ENCODE measurements at places on chromosomes 5 and 9. TPM values are rescaled to one million over a fixed set of nuclear protein-coding genes. Genes with fewer than 3 reads are reported as not detected.

GRCh38 chr9:117178596-117179375 lies 236.1 kb downstream of the ASTN2 start:
- no peak overlapping the region for H3K4me3 ChIP-seq
- H3K27me3 ChIP-seq: no peaks in the 10 kb centered on the region
- H3K36me3 ChIP-seq: no peaks in the 10 kb centered on the region
- no peak overlapping the region for H3K27ac ChIP-seq
- no peaks in the 10 kb centered on the region for H3K4me1 ChIP-seq

DNA sequence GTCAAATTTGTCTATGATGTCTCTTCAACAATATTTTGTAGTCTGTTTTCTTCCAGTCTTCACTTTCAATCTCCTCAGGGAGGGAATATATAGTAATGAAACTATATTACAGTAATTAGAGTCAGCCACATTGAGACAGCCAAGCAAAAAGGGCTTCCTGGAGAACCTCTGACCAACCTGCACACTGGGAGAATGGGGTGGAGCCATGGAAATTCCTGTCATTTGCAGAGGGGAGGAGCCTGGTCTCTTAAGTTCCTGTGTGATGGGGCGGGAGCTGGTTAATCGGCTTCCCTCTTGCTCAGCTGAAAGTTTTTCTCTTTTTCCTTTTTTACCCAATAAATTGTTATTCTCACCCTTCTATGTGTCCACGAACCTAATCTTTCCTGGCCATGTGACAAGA lies 1220.0 kb downstream of the PTPRD start:
- no peaks in the 10 kb centered on the region for H3K36me3 ChIP-seq
- no peak overlapping the region for H3K27ac ChIP-seq
- H3K4me3 ChIP-seq: no peak overlapping the region
- no peak for DNase-seq

CCL19 gene
- not detected for total RNA-seq

HMGXB3 gene
- 34.5 TPM for total RNA-seq

DNA sequence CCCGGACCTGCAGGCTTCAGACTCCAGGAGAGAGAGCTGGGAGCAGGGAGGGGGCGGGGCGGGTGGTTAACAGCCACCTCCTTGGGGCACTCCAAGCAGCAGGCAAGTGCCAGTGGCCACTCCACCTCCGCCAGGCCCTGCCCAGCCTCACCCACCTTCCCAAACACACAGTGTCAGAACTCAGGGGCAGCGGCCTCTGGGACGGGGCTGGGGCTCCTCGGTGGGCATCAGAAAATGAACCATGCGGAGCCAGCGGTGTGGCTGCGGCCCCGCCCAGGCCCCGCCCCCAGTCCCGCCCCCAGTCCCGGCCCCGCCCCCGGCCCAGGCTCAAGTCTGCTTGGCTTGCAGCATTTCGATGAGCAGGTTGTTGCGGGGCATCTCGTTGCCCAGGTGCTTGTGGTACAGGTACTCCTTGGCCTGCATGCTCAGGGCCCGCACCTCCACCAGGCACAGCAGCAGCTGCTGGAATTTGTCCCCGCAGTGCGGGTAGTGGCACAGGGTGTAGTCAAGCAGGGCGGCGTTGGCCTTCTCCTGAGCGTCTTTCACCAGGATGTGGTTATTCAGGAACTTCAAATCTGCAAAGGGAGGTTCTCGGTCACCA lies 24.7 kb downstream of the NR5A1 start:
- DNase-seq: no peak
- no peaks in the 10 kb centered on the region for H3K4me1 ChIP-seq
- no peaks in the 10 kb centered on the region for H3K36me3 ChIP-seq
- H3K27ac ChIP-seq: no peak overlapping the region
- H3K27me3 ChIP-seq: no peaks in the 10 kb centered on the region
- H3K4me3 ChIP-seq: no peak overlapping the region

STC2 gene
- total RNA-seq: not detected

GRCh38 chr9:2154731-2155130 lies 139.6 kb downstream of the SMARCA2 start:
- peaks cover 16% of the 10 kb centered on the region for H3K4me1 ChIP-seq
- peaks cover 4% of the 10 kb centered on the region for H3K36me3 ChIP-seq
- DNase-seq: no peak
- no peaks in the 10 kb centered on the region for H3K27me3 ChIP-seq

ANKRD31 gene
- total RNA-seq: 1.3 TPM

DNA sequence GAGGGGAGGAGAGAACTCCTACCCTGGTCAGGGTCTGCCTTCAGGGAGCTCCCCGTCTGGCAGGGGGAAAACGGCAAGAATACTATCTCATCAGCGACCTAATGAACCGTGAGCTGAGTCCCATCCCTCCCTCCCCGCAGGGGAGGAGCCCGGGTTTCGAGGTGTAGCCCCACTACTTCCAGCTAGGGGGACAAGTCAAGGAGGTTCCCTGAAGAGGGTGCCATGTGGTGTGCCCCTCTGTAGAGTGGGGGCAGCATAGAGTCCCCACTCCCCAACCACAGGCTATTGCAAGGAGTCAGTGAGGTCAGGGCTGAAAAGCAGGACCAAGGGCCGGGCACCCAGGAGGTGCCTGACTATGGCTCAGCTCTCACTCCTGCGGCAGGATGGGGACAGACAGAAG lies 50.9 kb upstream of the RXRA start:
- H3K4me3 ChIP-seq: no peak overlapping the region
- H3K4me1 ChIP-seq: no peaks in the 10 kb centered on the region
- H3K27ac ChIP-seq: no peak overlapping the region
- no peaks in the 10 kb centered on the region for H3K27me3 ChIP-seq
- no peaks in the 10 kb centered on the region for H3K36me3 ChIP-seq
- DNase-seq: no peak

RNF44 gene
- total RNA-seq: 260 TPM

GRCh38 chr5:87599778-87600177 lies 187.0 kb upstream of the CCNH start:
- H3K4me3 ChIP-seq: no peak overlapping the region
- no peak overlapping the region for H3K27ac ChIP-seq
- no peak for DNase-seq
- no peaks in the 10 kb centered on the region for H3K36me3 ChIP-seq
- no peaks in the 10 kb centered on the region for H3K27me3 ChIP-seq
- no peaks in the 10 kb centered on the region for H3K4me1 ChIP-seq

DNA sequence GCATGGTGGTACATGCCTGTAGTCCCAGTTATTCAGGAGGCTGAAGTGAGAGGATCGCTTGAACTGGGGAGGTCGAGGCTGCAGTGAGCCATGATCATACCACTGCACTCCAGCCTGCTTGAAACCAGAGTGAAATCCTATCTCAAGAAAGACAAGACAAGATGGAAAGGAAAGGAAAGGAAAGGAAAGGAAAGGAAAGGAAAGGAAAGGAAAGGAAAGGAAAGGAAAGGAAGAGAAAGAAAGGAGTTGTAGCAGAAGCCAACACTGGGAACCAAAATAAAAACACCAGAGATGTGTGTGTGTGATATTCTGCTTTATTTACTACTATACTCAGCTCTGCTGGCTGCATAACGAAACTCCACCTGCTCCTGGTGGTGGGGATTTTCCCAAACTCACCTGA lies 115.3 kb downstream of the DRD1 start:
- H3K27me3 ChIP-seq: no peaks in the 10 kb centered on the region
- H3K27ac ChIP-seq: no peak overlapping the region
- DNase-seq: no peak
- H3K4me3 ChIP-seq: no peak overlapping the region
- H3K4me1 ChIP-seq: no peaks in the 10 kb centered on the region

- H3K4me3 ChIP-seq: no peak overlapping the region
- H3K4me1 ChIP-seq: no peaks in the 10 kb centered on the region
Measured at GRCh38 chr5:691817-692528, 1.2 kb downstream of the TPPP start.

GRCh38 chr5:53011233-53011632 lies 22.1 kb downstream of the ITGA2 start:
- no peaks in the 10 kb centered on the region for H3K27me3 ChIP-seq
- H3K4me1 ChIP-seq: no peaks in the 10 kb centered on the region
- no peak overlapping the region for H3K4me3 ChIP-seq
- H3K27ac ChIP-seq: no peak overlapping the region
- no peak for DNase-seq

N4BP3 gene
- total RNA-seq: 0.84 TPM

GRCh38 chr5:174520420-174521396 lies 203.7 kb upstream of the MSX2 start:
- H3K4me1 ChIP-seq: no peaks in the 10 kb centered on the region
- H3K4me3 ChIP-seq: no peak overlapping the region
- no peaks in the 10 kb centered on the region for H3K36me3 ChIP-seq

DNA sequence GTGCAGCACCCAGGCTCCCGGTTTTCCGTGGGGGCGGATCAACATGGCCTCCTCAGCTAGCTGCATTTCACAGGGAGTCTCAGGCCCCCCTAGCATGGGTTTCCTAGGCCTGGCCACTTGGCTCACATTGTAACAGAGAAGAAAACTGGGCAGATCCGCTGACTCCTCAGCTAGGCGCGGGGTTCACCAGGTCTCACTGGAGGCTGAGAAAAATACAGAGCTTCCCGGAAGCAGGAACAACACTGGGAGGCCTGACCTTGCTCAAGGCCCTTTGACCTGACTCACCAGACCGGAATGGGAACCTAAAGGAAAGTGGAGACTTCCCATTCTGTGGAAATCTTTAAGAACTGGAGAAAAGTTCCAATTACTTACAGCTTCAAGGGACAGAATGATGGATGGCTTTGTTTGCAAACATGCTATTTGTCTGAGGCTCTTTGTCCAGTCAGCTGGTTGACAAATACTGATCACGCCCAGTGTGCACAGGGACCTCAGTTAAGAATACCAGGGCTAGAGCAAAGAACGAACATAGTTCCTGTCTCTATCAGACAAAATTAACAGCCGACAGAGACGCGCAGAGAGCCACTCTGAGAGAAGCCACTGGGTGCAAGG lies 88.7 kb upstream of the LRRTM2 start:
- H3K27me3 ChIP-seq: no peaks in the 10 kb centered on the region
- H3K36me3 ChIP-seq: no peaks in the 10 kb centered on the region
- no peaks in the 10 kb centered on the region for H3K4me1 ChIP-seq
- no peak overlapping the region for H3K27ac ChIP-seq
- no peak for DNase-seq
- H3K4me3 ChIP-seq: no peak overlapping the region

GRCh38 chr5:43401827-43402226 lies 10.4 kb downstream of the CCL28 start:
- H3K27ac ChIP-seq: no peak overlapping the region
- no peaks in the 10 kb centered on the region for H3K27me3 ChIP-seq
- H3K4me3 ChIP-seq: no peak overlapping the region
